Activated naive CD4-positive, alpha-beta T cell treated with anti-CD3 and anti-CD28 coated beads for 36 hours (primary cell): ENCODE measurements at places on chromosomes 1 and 21. TPM values are rescaled to one million over a fixed set of nuclear protein-coding genes. Genes with fewer than 3 reads are reported as not detected.

KCNN3 gene
- 0.25 TPM for total RNA-seq

ABL2 gene
- total RNA-seq = 8.1 TPM

CD1D gene
- total RNA-seq = not detected

LRRC3 gene
- 2.5 TPM for total RNA-seq

GABRD gene
- not detected for total RNA-seq

- H3K27ac ChIP-seq = no peak overlapping the region
- H3K4me3 ChIP-seq = no peak overlapping the region
- no peak for DNase-seq
- H3K27me3 ChIP-seq = peaks cover 15% of the 10 kb centered on the region
- H3K36me3 ChIP-seq = no peaks in the 10 kb centered on the region
- peaks cover 36% of the 10 kb centered on the region for H3K4me1 ChIP-seq
These were observed 666.2 kb downstream of the PTPRC start for GRCh38 chr1:199305053-199305452.

DNA sequence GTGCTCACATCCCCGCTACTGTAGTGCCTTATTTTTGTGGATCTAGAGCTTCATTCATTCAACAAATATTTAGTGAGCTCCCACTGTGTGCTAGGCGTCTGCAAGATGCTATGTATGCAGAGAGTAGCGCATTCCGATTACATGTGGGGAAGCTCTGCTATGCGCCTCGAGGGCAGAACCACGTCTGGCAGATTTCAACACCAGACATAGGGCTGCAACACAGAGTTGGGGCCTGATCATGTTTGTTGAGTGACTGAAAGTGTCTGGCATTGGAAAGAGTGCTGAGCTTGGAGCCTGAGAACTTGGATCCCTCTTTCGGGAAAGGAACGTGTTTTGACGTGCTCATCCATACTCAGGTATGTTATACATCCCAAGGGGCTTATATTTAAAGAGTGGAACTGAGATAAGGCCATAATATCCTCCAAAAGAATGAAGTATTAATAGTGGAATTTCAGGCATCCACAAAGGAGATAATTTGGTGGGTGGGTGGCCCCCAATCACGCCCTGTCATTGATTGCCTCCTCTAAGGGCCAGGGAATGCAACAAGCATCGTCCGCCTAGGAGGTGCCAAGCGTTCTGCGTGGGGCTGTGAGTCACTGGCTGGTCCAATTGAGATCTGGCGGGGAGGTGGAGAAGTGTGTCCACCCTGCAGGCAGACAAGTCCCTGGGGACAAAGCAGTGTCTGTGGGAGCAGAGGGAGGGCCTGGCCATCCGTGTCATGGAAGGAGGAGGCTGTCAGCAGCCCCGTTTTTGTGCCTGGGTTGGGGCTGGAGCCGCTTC lies 62.8 kb upstream of the ZBTB40 start:
- no peaks in the 10 kb centered on the region for H3K36me3 ChIP-seq
- no peak overlapping the region for H3K4me3 ChIP-seq
- no peak overlapping the region for H3K27ac ChIP-seq
- DNase-seq = no peak
- no peaks in the 10 kb centered on the region for H3K4me1 ChIP-seq

DNA sequence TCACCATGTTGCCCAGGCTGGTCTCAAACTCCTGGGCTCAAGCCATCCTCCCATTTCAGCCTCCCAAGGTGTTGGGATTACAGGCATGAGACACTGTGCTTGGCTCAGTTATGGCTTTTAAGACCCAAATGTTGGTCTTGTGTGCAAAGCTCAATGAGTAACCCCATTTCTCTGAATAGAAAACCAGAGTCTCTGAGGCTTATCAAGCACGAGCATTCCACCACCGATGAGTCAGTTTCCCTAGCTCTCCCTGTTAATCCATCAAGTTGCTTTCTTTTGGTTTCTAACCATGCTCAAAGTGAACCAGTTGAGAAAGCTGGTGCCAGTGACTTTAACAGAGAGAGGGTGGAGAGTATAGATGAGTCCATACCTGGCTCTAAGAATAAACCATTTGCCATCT lies 350.9 kb upstream of the ADGRL2 start:
- no peaks in the 10 kb centered on the region for H3K36me3 ChIP-seq
- no peak overlapping the region for H3K27ac ChIP-seq
- DNase-seq = no peak
- no peaks in the 10 kb centered on the region for H3K27me3 ChIP-seq
- H3K4me1 ChIP-seq = no peaks in the 10 kb centered on the region
- H3K4me3 ChIP-seq = no peak overlapping the region
